Activated CD4-positive, alpha-beta T cell treated with anti-CD3 and anti-CD28 coated beads, Interleukin-2, amount 50 U/mL, for 1 hour (primary cell): ENCODE measurements at places on chromosomes 7 and 10.

DNA sequence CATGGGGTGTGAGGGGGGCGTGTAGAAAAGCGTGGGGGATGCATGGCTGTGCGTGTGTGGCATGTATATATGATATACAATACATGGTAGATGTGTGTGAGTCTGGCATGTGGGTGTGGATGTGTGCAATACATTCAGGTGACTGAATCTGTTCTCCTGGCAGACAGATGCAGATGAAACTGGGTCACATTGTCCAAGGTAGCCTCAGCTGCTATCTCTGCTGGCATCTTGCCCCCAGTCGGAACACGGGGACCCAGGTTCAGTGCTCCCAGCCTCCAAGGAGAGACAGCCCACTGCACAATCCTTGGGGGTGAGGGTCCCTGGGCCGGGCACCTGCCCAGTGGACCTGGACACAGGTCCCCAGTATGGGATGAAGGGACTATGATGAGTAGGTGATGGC is 12.4 kb upstream of the SRRM3 start:
- DNase-seq, result no peak

- DNase-seq, result peak; percentile 68
These were observed 372 bp upstream of the TMEM130 start for GRCh38 chr7:98870121-98870651.

- DNase-seq, result no peak
These were observed 717.3 kb downstream of the XPNPEP1 start for GRCh38 chr10:109205929-109206585.

DNA sequence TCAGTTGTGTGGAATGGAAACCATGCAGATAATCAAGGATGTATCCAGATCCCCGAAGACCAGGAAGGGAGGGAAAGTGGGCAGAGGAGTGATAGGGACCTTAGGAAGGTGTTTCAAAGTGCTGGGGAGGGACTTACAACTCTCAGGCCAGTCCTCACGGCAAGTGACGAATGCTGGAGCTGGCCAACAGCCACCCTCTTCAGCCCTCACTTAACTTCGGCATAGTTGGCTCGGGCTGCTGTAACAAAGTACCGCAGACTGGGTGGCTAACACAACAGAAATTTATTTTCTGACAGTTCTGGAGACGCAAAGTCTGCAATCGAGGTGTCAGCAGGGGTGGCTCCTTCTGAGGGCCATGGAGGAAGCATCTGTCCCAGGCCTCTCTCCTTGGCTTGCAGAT is 265.9 kb upstream of the YAE1 start:
- DNase-seq, result no peak

DNA sequence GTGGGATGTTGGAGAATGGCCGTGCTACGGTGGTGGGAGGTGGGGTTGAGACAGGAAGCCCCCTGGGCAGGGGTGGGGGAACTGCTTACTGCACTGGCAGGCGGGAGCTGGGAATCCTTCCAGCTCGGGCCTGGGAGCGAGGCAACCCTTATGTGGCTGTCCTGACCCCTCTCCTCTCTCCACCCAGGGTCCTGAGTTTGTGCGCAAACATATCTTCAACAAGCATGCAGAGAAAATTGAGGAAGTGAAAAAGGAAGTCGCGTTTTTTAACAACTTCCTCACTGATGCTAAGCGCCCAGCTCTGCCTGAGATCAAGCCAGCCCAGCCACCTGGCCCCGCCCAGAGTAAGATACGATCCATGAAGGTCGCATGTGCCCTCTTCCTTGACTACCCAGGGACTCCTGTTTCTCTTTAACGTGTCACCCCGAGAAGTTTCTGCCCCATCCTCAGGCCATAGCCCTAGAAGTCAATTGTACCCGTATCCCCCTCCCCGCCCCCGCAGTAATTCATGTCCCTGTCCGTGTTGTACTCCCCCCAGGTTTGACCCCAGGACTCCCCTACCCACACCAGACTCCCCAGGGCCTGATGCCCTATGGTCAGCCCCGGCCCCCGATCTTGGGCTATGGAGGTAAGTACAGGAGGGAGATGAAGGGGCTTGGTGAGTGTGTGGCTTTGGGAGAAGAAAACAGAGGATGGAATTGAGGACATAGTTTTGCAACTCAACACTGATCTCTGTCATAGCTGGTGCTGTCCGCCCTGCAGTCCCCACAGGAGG is 1.8 kb downstream of the UFSP1 start:
- DNase-seq, result peak; percentile 52

DNA sequence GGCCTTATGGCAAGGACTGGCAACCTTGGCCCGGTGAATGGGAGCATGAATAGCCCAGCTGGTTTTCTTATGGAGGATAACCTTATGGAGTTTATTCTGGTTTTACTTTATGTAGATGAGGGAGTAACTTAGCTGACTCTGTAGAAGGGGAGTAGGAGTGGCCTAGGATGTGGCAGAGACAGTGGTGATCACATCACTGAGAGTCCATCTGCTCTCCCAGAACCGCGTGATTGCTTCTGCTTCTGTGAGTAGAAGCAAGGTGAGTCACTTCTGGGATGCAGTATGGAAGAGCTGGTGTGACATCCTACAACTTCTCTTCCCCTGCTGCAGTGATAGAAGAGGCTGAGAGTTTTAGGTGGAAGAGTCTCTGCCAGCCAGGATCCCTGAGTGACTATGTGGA is 129.2 kb downstream of the RPS24 start:
- DNase-seq, result no peak

DNA sequence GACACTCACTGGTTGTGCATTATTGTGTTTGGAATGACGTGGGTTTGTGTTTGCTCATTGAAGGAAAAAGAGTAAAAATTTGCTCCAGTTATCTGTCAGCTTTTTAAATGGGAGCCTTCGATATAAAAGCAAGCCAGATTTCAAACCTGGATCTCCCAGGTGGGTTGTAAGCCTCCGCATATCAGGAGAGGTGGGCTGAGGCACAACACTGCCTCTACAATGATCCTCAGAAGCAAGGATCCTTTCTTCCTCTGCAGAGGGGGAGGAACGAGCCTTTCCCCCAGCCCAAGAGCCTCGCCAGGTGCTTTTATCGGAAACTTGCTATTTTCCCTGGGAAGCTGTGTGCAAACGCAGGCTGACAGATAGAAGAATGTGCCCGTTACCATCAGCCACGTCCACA is 331.0 kb upstream of the MGMT start:
- no peak for DNase-seq

GRCh38 chr10:94199565-94199964 is 163.2 kb downstream of the NOC3L start:
- no peak for DNase-seq

DNA sequence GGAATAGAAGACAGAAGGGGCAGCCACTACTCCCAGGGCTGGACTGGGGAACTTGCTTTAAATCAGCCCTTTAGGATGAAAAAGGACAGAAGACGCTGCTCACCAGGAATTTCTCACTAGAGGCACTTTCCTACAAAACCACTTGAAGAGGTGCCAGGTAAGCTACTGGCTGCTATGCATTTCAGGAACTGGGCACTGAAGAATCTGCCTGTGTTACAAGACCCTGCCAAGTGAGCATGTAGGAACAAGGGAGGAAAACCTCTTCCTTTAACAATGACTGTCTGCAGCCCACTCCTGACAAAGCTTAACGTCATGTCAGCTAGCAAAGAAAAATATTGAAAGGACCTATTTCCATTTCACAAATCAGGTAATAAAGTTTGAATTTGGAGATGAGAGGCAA is 5.8 kb upstream of the AGMO start:
- DNase-seq, result no peak

GRCh38 chr7:22346383-22347107 is 10.4 kb downstream of the RAPGEF5 start:
- DNase-seq, result no peak

- no peak for DNase-seq
These were observed 891.6 kb downstream of the GRM8 start for GRCh38 chr7:126361183-126361582.

GRCh38 chr10:4033341-4033896 is 248.4 kb upstream of the KLF6 start:
- DNase-seq, result no peak

DNA sequence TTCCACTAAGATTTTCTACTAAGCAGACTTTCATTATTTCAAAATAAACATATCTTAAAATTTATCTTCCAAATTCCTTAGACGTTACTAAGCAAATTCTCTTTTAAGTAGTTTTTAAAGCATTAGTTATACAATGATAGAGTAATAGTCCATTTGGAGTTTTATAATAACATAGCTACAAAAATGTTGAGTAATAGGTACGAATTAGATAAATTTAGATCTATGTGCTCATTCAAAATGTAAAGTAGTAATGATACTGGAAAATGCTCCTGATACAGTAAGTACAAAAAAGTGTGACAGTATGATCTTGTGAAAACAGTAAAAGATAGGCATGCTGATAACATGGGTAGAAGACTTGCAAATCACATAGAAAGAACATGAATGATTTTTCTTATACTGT is 4.5 kb downstream of the DMTF1 start:
- no peak for DNase-seq

- no peak for DNase-seq
These were observed 1.3 kb downstream of the INPP5A start for GRCh38 chr10:132538790-132539421.

DNA sequence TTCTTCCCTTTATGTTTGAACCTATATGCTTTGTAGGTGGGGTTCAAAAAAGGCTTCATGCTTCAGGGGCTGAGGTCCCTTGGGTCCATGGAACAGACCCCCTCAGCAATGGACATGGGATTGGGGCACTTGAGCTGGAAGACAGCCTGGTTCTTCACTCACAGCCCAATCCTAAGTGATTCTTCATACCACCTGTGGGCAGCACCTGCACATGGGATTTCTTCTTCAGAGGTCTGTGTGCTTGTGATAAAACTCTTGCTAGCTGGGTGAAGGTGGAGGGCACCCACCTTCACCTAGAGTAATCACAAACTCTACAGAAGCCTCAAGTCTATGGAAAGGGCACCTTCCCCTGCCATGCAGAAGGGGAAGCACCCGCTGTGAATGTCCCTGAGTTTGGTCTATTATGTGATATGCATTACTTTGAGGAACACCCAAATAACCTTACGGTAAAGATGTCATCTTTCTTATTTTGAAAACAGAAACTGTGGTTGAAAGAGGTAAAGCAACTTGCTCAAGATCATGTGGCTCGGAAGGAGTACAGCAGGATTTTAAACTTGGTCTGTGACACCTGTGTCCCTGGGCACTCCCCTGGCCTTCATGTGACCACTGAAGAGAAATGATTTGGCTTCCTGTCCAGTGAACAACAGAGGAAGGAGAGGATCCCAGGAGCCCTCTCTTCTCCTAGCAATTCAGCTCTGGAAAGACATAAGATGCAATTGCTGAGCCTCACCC is 469.5 kb upstream of the ZMIZ1 start:
- DNase-seq, result no peak

GRCh38 chr7:158740657-158741293 is 36.2 kb upstream of the NCAPG2 start:
- no peak for DNase-seq

GRCh38 chr10:110446954-110447608 is 50.6 kb upstream of the DUSP5 start:
- DNase-seq, result no peak

DNA sequence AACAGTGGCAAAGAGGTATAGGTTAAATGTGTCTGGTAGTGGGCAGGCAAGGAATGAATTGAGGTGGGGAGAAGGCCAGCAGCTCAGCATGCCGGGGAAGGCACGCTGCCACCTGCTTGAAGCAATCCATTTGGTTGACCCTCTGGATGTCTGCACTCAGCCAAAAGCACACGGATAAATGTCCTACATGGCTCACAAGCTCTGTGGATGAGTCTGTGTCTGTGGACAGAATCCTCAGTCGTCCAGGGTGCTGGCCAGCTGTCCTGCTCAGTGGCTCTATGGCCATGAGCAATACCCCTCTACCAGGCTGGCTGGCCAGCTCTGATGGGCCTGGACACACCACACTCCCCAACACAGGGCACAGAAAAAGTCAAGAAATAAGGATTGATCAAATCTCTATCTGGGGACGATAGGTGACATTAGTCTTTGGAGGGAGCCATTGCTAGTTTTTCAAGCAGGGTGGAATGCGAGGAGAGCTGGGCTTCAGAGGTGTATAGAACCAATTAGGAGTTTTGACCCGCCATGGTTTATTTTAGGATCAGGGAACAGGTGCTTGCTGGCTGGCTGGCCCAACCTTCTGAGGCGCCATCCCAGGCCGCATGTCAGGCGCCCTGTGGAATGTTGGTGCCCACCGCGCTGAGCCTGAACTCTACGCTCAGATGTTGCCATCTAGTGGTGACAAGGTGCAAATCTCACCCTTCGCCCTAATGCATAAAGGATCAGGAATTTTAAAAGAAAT is 493.4 kb downstream of the TNS3 start:
- DNase-seq, result peak; percentile 6

DNA sequence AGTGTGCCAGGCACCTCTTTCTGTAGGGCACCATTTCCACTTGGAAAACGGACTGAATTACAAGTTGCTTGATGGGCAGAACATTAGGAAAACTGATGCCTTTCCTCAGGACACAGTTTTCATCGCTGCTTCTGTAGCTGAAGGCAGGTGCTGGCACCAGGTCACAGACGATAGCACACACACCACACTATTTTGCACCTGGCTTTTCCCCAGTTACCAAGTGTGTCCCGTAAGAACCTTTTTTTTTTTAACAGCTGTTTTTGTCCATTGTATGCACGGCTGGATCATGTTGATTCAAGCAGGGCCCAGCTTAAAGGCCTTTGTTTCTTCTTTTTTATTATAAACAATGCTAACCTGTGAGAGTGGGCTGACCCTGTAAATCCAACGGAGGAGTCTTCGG is 1.3 kb upstream of the GET4 start:
- DNase-seq, result no peak

GRCh38 chr7:27941522-27941921 is 201.6 kb downstream of the TAX1BP1 start:
- DNase-seq, result no peak

DNA sequence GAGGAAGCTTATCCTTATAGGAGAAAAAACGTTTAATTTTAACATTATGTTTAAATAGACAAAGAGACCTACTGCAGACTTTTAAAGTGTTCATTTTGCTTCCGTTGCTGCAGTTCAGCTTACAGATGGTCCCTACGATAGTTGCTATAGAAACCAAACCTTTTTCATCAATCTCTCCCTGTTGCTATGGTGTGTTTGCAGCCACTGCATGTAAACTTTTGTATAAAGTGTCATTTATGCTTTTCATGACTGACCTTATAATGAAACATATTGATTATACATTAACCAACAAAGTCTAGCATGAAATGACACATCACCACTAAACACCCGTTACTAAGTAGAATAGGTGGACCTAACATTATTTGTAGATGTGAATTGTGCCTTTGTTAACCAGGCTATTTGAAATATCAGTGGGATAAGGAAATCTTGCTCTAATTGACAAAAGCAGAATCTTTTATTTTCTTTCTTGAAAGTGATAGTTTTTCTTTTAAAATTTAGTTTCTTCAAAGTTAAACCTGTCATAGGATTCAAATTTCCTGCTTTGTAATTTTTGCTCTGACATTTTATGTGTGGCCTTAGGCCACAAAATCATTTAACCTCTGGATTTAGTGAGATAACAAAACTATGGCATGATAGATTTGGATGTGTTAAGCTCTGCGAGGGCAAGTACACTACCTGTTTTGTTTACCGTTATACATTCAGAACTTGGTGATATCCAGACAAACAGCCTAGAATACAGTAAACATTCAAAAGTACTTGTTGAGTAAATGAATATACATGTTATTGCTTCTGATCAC is 64.0 kb downstream of the CACNB2 start:
- DNase-seq, result no peak
